Activated CD8-positive, alpha-beta memory T cell treated with anti-CD3 and anti-CD28 coated beads, Interleukin-2, amount 10 ng/mL, durations not matched to agents 7 days and 5 days (primary cell): ENCODE measurements at places on chromosomes 16 and 17.
A peak's percentile ranks its signal among the peaks of the same experiment; 100 is the strongest.

DNA sequence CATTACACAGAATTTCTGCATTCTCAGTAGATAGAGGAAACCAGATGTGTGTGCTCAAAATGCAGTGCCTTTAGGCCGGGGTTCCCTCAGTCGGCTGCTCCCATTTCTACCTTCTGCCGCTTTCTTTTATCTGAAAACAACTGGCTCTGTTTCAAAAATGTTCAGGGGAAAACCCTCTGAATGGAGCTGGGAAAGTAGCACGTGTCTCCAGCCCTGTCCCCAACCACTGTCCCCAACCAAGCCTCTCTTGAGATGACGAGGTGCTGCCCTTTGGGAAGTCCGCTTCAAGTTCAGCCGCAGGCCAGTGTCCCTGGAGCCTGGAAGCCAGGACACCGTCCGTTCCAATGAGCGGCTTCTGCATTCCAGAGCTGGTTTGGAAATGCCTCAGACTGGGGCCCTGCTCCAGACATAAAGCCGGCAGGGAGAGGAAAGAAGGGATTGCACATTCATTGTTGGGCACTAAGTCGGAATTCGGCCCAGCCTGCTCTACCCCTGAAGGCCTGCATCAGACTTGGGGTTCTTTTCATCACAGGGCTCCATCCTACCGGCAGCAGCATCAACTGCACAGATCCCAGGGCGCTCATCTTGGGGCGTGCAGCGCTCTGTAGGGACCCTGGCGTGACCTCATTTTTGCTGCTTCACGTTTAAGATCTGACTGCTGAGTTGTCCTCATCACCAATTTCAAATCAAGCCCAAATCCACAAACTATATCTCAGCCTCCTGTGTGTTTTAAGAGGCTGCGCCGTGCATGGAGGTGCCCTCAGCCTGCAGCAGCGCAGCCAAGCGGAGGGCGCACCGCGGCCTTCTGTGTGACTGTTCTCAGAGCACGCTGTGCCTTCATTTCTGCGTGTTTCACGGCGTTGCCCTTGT is 111.3 kb downstream of the BANP start:
- no peak for DNase-seq

DNA sequence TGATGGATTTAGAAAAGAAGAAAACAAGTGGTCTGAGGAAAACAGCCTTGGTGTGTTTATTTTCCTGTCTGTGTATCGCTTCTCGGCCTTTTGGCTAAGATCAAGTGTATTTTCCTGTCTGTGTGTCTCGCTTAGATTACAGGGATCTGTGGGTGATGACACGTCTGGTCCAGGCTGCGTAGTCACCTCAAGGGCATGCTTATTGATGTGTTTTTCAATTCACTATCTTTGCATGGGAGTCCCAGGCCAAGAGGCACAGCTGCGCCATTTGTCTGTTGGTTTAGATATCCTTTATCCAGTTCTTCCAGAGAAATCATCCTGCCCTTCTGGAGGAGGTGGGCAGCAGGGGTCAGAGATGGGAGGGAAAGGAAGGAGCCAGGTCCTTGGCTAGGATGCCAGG is 47.1 kb upstream of the STH start:
- DNase-seq, result no peak

DNA sequence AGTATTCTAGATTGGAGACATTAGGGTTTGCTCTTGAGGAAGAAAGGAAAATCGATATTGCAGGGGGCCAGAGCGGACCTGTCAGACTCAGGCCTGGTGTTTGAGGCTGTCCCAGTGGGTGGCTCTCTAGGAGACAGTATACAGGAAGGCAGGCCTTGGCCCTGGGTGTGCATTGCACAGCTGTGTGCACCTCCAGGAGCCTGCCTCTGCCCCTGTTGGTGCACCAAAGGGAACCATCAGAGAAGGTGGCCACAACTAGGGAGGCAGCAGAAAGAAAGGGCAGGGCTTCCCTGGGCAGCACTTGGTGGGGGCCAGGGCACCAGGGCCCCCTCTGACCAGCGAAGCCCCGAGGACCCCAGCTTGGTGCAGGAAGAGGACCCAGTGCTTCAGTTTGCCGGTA is 188.0 kb downstream of the NTN1 start:
- DNase-seq, result no peak

DNA sequence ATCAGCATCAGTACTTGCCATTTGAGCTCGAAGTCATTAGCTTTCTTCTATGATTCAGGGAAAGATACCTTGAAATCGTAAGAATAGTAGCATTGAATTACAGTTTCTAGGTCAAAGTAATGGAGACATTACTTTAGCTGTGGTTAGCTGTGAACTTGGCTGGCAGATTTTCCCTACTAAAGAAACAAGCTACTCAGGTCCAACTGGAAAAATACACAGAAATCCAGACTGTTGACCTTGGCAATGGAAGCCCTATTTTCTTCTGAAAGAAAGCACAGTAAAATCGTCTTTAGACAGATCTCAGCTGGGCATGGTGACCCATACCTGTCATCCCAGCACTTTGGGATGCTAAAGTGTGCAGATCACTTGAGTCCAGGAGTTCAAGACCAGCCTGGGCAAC is 13.4 kb upstream of the DNAJA2 start:
- DNase-seq, result no peak

GRCh38 chr16:87263418-87264052 is 53.7 kb downstream of the C16orf95 start:
- DNase-seq, result peak; percentile 37

- DNase-seq, result no peak
These were observed 450.8 kb downstream of the HAPSTR1 start for GRCh38 chr16:9542165-9542755.

DNA sequence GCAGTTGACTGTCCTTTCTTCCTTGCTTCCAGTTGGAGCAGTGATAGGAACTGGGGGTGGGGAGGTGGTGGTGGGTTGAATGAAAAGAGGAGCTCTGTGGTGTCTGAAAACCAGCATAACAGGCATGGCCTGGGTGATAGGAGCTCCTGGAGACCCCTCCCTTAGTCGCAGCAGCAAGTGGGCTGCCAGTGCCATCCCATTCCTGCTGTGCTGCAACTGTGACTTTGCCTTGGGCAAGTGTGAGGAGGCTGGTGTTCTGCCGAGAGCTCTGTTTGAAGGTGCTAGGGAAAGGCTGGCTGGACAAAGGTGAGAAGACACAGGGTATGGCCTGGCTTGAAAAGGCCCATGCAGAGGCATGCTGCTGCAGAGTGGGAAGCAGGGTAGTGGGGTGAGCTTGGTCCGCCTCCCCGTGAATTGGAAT is 2.7 kb upstream of the CDK5R1 start:
- no peak for DNase-seq

DNA sequence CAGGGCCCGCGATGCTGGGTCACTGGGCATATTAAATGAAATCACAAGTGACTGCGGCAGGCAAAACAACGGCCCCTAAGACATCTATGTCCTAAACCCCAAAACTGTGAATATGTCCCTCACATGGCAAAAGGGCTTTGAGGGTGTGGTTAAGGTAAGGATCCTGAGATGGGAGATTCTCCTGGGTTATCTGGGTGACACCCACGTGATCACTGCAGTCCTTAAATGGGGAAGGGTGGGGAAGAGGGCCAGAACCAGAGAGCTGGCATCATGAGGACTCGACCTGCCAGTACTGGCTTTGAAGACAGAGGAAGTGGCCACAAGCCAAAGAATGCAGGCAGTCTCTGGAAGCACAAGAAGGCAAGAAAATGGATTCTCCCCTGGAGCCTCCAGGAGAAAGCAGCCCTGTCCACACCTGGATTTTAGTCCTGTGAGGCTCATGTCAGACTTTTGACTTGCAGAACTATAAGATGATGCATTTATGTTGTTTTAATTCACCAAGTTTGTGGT is 12.5 kb downstream of the COTL1 start:
- DNase-seq, result no peak

- DNase-seq, result peak; percentile 21
These were observed 228.9 kb upstream of the TNRC6C start for GRCh38 chr17:77729587-77729986.

GRCh38 chr17:29140051-29140621 is 40.1 kb downstream of the MYO18A start:
- peak; percentile 98 for DNase-seq

DNA sequence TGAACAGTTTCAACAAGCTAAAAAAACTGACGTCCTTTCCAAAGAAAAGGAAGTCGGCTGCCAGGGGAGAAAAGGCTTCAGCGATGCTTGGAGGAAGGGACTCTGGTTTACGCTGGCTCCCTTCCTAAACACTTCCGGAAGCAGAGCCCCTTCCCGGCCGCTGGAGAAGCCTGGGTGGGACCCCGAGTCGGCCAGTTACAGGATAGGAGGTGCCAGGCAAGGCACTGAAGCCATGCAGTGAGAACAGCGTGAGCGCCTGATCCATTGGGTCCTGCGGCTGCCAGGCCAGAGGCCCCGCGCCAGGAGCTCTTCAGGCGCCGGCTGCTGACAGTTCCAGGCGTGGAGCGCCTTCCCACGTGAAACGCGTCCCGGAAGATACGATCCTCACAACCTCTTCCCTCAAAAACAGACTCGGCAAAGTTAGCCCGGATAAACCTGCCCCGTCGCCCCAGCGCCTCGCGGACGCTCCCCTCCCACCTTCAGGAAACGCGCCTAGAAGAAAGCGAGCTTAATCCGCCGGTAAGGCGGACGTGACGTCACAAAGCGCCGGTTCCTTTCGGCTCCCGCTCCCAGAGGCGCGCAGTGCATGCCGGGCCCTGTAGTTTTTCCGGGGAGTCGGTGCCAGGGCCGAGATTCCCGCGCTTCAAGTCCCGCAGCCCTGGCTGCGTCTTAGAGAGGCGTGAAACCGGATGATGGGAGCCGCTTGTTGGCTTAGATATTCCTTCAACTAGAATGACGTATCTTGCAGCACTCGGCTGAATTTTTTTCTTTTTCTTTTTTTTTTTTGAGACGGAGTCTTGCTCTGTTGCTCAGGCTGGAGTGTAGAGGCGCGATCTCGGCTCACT is at the start of gene ADAT1:
Gene ADAT1 (minus strand): TSS at position 521 of the 845 bp plus-strand sequence. CDS start 2,482 bp downstream, outside the sequence.
- DNase-seq, result peak; percentile 99

GRCh38 chr16:57367116-57367752 is 5.1 kb upstream of the CX3CL1 start:
- no peak for DNase-seq

- no peak for DNase-seq
These were observed 27.0 kb downstream of the ASIC2 start for GRCh38 chr17:33266116-33266515.

DNA sequence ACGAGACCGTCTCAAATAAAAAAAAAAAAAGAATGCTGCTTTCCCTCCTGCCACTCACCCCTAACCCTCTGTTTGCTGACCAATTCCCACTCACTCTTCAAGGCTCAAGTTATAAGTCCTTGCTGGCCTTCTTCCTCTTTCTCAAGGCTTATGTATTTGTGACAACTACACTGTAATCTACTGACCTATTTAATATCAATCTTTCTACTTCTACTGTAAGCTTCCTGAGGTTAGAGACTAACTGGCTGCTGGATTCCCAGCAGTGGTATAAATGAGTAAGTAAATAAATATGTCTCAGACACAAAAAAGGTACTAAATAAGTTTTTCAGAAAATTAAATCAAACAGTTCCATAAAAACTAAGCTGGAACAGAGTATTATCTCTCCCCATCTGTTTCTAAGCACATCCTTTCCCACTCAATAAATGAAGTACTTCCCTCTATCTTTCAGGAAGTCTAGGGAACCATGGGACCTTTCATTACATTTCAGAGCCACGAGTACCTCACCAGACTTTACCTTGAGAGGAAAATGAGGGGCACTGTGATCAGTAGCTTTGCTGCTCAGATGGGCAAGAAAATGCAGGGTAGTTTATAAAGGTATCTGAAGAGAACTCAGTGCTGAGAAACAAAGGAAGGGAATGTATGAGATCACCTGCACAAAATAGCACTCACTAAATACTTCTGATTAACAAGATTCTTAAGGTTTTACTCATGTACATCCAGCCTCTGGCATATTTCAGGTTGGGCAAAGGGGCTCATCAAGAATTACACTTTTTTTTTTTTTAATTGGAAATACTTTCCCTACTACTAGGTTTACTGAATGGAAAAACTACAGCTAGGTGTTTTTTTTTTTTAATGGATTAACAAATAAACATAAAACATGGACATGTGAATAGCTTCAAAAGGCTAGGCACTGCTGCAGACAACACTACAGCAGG is 10.8 kb downstream of the SSH2 start:
- no peak for DNase-seq

- DNase-seq, result no peak
These were observed 115.5 kb upstream of the COX10 start for GRCh38 chr17:13953841-13954240.

DNA sequence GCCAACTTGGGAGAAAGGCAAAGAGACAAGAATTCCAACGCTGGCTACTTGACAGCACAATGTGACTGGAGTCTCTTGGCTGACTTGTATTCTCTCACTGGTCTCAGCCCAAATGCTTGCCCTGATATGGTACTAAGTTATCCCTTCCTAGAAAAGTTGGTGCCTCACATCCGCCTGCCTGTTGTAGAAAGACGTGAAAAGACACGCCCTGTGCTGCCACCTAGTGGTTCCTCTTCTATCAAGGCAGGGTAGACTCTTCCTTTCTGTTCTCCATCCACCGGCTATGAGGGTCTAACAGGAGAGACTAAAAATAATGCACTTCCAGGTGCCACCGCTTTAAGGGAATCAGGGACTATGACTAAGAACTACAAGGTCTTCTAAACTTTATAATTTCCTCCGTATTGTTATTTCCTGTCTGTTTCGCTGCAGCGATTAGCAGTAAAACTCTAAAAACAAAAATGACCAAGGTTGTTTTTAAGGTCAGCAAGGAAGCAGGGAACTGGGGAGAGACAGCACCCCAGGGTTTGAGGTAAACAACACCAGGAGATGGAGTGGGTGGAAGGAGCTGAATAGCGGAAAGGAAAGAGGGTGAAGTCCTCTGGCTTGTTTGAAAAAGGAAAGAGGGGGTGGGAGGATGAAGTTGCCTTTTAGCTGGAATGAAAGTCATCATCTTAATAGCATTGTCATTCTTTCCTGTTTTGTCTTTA is 109.5 kb downstream of the YPEL2 start:
- peak; percentile 95 for DNase-seq

GRCh38 chr16:80803339-80804055 is 901 bp downstream of the CDYL2 start:
- peak; percentile 68 for DNase-seq

DNA sequence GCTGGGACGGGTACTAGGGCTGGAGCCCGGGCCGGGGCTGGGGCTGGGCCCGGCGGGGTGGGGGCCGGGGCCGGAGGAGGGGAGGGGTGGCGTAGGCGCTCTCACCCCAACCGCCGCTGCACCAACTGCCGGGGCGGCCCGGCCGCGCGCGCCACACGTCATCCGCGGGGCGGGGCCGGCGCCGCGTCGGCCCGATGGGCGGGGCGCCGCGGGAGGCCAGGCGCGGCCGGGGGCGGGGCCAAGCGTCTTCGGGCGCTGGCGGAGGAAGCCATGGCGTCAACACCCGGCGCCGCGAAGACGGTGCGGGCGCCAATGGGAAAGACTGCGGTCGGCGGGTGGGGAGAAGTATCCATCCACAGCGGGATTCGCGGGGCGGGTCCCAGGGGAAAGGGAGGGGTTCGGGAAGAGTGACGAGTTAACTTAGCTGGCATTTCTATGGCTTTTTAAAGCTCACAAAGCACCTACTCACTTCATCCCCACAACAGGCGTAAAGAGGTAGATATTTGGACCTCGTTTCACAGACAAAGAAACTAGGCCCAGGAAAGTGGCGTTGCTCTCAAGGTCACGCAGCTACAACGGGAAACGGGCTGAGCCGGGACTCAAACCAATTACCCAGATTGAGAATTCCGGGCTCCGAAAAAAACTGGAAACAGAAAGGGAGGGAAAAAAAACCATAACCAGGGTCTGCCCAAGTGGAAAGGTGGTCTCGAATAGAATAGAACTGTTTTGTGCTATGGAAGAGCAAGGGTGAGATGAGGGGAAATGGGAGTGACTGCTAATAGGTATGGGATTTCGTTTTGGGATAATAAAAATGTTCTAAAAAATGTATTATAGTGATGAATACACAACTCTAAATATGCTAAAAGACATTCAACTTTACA is at the start of gene SPAG9:
Gene SPAG9 (minus strand): TSS at position 130 of the 881 bp plus-strand sequence. CDS start 212 bp downstream, outside the sequence.
- DNase-seq, result peak; percentile 93
